ENCODE measurements at places on chromosomes 7 and 10.

- no peak for DNase-seq
Measured at GRCh38 chr10:75398200-75398691, 3.3 kb downstream of the ZNF503 start.

GRCh38 chr7:47192978-47193377 is 388.9 kb downstream of the TNS3 start:
- no peak for DNase-seq

- no peak for DNase-seq
Measured at GRCh38 chr10:130659528-130659927, 523.3 kb downstream of the GLRX3 start.

DNA sequence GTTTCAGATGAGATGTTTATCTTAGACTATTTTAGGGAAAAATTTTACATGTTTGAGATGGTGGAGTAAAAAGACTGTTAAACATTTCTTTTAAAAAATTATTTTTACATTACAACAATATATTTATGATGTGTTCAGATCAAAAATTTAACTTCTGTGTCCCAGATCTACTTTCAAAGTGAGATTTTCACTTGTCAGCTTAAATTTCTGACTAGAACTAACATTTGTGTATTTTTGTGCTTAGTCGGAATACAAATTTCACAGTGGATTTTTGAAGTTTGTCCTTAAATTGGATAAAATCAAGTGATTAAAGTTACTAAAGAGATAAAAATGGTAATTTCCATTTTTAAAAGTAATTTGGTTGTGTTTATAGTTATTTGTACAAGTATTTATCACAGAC is 24.9 kb downstream of the TMEM106B start:
- no peak for DNase-seq

Measured in hypothalamus (tissue), 51 donors.